ENCODE measurements at places on chromosomes 7 and 10.
A peak's percentile ranks its signal among the peaks of the same experiment; 100 is the strongest.

DNA sequence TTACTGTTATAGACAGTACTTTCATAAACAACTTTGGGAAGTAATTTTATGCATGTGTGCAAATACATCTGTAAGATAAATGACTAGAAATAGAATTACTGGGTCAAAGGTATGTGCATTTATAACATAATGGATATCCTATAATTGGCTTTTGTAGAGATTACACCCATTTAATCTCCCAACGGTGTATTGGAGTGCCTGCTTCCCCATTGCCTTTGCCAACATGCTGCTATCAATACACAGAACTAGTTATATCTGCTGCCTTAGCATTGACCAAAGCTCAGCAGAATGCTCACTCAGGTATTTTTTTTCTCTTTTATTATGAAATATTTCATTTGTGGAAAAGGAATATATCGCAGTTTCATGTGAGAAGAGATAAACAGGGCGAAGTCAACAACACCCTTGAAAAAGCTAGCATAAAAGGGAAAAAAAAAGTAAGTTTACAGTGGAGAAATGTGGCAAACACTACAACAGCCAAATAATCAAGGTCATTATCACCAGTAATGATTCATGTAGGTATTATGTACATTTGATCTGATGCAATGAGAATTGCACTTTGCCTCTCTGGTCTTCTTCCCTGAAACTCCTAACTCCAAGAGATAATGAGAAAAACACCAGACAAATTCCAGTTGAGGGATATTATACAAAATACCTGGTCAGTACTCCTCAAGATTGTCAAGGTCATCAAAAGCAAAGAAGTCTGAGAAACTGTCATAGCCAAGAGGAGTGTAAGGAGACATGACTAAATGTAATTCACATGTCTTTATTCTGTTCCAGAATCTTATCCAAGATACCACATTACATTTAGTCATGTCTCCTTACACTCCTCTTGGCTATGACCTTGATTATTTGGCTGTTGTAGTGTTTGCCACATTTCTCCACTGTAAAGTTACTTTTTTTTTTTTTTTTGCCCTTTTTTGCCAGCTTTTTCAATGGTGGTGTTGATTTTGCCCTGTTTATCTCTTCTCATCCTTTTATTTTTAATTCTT lies 36.8 kb downstream of the MARCHF5 start:
- DNase-seq, result no peak

DNA sequence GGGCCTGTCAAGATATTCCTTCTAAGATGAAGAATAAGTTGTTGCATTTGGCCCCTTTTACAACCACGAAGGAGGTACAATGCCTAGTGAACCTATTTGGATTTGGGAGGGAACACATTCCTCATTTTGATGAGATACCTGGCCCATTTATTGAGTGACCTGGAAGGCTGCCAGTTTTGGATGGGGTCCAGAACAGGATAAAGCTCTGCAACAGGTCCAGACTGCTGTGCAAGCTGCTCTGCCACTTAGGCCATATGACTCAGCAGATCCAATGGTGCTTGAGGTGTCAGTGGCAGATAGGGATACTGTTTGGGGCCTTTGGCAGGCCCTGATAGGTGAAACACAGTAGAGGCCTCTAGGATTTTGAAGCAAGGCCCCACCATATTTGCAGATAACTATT lies 704.6 kb downstream of the CCSER2 start:
- no peak for DNase-seq

DNA sequence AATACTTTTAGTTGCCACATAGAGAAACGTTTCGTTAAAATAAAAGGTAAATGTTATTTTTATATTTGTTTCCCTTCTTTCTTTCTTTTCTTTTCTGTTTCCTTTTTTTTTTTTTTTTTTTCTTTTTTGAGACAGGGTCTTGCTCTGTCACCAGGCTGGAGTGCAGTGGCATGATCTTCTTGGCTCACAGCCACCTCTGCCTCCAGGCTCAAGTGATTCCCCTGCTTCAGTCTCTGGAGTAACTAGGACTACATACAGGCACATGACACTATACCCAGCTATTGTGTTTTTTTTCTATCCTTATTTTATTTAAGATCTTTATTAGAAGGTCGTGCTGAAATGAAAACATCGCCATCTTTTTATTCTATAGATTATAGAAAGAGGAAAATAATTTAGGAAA lies 661.8 kb upstream of the MBL2 start:
- DNase-seq, result no peak

DNA sequence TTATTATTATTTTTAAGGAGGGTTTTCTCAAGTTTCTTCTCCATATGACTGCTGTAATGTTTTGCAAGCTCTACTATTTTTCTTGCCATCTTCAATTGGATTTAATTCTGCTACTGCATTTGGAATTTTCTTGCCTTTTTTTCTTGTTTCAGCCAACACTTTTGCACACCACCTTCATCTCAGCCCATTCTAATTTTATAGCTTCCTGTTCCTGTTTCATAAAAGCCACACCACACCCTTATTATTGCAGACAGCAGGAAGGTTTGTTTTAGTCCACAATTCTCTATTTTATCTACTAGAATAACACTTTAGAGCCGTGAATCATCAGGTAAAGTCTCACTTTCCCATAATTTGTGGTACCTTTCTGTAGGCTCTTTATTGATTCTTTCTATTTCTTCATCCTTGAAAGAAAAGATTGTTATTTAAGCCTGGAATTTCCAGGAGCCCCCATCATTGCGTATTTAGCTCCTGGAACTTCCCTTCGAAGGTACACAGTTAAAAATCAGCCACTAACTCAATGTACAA lies 209.3 kb upstream of the TBX20 start:
- DNase-seq, result no peak

GRCh38 chr10:8037199-8037801 lies 17.2 kb upstream of the GATA3 start:
- no peak for DNase-seq

- DNase-seq, result no peak
These were observed 217.9 kb downstream of the SFMBT2 start for GRCh38 chr10:7192831-7193361.

DNA sequence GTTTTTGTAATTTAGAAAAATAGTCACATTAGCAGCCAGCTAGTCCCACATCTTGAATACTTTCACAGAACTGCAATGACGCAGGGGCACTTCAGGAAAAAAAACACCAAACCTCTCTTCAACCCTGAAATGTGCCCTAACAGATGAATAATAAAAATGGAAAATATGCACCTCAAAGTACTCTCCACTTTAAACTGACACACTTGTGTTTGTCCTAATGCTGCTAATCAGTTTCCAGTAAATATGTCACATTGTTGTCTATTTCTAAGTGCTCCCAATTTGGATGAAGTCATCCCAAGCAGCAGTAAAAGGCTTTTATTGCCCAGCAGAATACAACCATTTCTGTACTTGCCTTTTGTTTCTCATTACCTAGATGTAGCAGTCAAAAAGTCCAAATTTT lies 86.7 kb downstream of the PARD3 start:
- no peak for DNase-seq

DNA sequence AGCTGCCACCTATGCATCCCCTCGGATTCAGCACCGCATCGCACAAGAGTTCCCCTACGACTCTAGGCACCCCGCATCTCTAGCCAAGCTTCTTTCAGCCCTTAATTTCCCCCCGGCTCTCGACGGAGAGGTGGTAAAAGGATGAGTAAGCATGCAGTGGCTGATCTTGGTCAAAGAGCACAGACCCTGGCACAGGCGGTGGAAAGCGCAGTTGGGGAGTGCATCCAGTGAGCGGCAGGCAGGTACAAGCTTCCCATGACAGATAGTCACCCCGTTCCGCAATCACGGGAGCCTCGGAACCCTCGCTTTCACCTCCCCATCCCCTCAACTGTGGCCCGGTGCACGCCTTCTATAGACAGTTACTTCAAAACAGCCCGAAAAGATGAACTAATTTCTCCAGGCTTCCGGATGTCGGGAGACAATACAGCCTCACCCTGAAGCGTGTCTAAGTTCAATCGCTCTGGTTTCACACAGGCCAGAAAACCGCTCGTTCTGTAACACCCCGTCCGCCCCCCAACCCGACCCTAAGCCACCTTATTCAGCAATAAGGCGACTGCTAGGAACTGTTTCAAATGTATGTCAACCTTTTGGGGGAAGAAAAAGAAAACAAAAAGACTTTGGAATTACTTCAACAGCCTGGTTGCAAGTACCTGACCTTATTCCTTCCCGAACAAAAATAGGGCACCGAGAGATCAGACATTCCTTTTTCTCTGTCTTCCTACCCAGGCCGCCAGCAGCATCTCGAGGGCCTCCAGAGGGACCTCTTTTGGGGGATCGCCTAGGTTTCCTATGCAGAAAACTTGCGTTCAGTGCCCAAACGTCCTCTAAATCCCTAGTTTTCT lies 1.4 kb downstream of the RHEB start:
- DNase-seq, result peak; percentile 9

GRCh38 chr10:66259836-66260235 lies 666.0 kb upstream of the LRRTM3 start:
- no peak for DNase-seq

- DNase-seq, result no peak
These were observed 144.3 kb upstream of the KAT6B start for GRCh38 chr10:74681917-74682627.

- no peak for DNase-seq
These were observed 18.6 kb downstream of the RABGEF1 start for GRCh38 chr7:66758950-66759628.

DNA sequence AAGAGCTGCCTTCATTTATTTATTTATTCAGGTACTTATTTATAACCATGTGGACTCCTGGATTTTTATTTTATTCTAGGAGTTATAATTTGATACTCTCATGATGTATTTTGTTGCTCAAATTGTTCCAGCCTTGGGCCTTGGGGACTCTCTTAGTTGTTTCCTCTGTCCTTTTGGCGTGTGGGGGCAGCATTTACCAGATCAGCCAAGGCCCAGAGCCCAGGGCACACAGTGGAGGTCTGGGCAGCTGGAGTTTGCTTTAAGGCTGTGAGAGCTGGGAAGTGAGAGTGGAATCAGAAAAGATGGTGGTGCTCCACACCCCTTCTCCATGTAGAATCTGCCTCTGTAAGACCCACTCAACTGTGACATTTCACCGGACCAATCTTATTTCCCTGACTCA lies 398.9 kb downstream of the RPS24 start:
- DNase-seq, result no peak

DNA sequence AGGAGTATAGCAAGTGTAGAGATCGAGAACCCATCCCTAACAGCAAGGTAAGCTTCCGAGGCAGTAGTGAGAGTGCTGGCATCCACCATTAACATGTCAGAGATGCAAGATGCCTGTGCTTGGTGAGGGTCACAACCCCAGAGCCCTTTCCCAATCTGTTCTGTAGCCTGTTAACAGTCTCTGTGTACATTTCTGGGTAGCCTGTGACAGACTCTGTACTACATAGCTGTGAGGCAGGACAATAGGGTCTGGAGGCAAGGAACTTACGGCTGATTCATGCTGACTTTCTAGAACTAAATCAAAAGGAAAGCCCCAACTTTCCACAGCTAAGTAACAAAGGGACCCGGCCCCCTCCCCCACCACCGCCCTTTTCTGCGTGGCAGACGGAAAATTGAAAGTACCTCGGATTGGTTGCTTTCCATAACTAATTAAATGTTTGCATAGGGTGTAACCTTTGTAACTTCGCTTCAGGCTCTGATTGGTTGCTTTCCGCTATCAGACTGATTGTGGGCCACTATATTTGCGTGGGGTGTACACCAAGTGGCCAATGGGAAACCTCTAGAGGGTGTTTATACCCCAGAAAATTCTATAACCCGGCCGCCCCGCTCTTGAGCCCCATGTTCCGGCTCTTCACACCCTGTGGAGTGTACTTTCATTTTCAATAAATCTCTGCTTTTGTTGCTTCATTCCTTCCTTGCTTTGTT lies 1.4 kb upstream of the TMEM168 start:
- DNase-seq, result no peak

- no peak for DNase-seq
These were observed 76.0 kb upstream of the DNAAF5 start for GRCh38 chr7:650339-651031.

- DNase-seq, result no peak
These were observed 59.6 kb upstream of the PPP2R2D start for GRCh38 chr10:131841131-131841660.

GRCh38 chr7:127066974-127067373 lies 185.8 kb downstream of the GRM8 start:
- no peak for DNase-seq

- DNase-seq, result no peak
These were observed 40.3 kb downstream of the CD36 start for GRCh38 chr7:80678707-80679106.

DNA sequence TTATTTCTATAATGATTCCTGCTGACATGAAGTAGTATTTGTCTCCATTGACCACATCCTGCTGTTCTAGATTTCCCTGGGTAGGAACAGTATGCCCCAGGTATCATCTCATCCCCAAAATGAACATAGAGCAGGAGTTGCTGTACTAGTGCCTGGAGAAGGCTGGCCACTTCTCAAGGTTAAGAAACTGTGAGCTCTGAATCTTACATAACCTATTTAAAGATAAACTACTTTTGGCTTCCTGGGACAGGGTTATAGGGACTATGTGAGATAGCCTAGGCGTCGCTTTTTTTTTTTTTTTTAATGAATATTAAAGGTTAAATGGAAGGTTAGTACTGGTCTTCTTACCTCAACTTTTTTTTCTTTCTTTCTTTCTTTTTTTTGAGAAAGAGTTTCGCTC lies 103.0 kb downstream of the LRRC4 start:
- no peak for DNase-seq

DNA sequence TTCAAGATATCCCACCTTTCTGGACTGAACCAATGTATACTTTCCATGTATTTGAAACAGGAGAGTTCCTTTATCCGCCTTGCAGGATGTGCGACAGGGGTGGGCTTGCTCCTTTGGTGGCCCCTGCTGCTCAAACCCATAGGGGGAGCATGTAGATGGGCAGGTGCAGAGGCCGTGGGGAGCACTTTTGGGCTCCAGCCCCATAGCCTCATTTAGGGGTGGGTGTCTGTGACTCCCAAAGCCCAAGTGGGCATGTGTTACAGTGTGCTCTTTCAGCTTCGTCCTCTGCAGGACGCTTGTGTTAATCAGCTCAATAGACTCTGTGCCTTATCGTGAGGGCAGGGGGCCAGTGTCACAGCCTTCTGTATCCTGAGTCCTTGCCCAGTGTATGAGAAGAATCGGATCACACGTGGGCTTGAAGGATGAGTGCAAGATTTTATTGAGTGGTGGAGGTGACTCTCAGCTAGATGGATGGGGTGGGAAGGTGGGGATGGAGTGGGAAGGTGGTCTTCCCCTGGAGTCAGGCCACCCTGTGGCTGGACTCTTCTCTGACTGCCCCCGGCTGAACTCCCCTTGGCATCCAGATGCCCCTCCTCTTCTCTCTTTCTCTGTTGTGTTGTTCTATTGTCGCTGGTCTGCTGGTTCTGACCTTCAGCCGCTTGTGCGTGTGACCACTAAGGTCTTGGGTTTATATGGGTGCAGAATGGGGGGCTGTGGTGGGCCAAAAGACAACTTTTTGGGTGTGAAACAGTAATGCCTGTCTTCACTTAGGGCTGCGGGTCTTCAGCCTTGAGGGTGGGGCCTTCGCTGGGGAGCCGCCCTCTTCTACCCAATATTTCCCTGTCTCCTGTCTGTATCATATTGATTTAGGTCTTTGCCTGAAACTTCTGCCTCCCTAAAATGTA lies 262.2 kb downstream of the GLRX3 start:
- no peak for DNase-seq
